ENCODE measurements at places on chromosomes 12 and 14.
A peak's percentile ranks its signal among the peaks of the same experiment; 100 is the strongest.

GRCh38 chr12:85057370-85057963, 21.3 kb downstream of the LRRIQ1 start:
- DNase-seq = peak; percentile 44

GRCh38 chr12:122558745-122559641, 31.9 kb downstream of the KNTC1 start:
- no peak for DNase-seq

GRCh38 chr12:94149781-94150239, 1.4 kb downstream of the PLXNC1 start:
- peak; percentile 6 for DNase-seq

DNA sequence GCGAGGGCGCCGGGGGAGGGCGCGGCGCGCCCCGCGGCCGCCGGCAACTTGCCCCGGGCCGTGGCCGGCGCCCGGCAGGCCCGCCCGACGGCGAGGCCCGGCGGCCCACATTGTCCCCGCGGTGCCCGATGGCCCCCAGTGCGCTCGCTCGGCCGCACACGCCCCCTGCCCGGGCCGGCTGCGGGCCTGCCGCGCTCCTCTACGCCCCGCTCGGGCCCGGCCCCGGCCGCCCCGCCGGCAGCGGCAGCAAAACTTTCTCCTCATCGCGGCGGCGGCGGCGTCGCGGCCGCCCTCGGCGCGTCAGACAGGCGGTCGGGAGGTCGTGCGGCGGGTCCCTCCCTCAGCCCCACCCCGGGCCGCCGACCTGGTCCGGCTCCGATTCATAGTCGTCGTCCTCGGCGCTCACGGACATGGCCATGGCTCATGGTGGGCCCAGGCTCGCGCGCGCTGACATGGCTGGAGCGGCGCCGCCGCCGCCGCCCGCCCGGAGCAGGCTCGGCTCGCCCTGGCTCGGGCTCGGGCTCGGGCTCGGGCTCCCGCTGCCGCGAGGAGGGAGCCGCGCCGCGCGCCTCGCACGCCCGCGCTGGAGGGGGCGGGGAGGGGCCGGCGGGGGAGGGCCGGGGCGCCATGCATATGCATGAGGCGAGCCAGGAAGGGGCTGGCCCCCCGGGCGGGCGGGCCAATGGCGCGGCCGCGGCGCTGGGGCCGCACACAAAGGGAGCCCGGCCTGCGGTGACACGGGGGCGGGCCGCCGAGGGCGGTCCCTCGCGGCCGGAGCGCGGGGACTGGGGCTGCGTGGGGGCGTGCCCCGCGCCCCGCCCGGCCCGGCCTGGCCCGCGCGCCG, 67.1 kb downstream of the RNF34 start:
- peak; percentile 83 for DNase-seq

GRCh38 chr14:20818861-20819260, 16.2 kb upstream of the RNASE1 start:
- DNase-seq = no peak

GRCh38 chr12:131525795-131526508, 184.9 kb upstream of the SFSWAP start:
- DNase-seq = no peak

GRCh38 chr12:118055144-118055557, 5.8 kb downstream of the WSB2 start:
- DNase-seq = peak; percentile 55

DNA sequence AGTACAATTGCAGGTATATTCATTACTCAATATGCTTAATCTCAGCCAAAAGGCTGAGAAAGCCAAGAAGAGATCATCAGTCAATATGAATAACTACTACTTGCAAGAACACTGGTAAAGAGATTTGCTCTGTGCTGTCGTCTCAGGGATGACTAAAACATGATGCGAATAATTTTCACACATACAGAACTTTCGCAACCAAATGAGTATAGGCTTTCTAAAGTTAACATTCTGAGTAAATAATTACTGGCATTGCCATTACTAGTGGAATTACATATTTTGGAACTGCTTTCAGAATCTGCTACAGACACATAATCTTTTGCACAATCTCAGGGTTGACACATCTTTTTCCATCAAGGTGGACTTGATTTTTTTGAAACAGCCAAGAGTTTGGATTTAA, 24.7 kb downstream of the NCKAP1L start:
- peak; percentile 63 for DNase-seq

DNA sequence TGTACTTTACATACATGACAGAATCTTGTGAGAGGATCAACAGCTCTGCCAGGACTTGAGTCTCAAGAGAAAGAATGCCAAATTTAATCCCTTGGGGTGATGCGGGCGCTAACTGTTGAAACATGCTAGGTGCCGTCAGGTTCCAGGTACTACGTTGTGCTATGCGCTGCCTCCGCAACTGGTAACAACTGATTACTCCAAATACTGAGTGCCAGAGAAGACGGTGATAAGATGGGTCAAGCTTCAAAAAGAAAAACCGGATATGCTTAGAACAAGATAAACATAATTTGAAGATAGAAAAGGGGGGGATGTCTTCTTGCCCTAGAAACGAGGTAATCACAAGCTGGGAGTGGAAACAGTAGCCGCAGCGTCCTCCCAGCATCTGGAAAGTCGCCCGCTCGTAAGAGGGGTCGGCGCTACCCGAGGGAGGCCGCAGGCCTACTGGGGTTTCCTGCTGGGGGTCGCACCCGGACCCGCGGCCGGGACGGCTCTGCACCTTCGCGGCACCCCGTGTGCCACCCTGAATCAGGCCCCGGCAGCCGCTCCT, 678 bp downstream of the ZBTB25 start:
- DNase-seq = peak; percentile 26

GRCh38 chr14:80390906-80391305, 179.6 kb upstream of the DIO2 start:
- peak; percentile 33 for DNase-seq

- DNase-seq = no peak
Observed at GRCh38 chr14:72419226-72419775, 474.6 kb downstream of the DPF3 start.

GRCh38 chr14:63436286-63437098, 106.7 kb downstream of the PPP2R5E start:
- DNase-seq = no peak

GRCh38 chr12:124236625-124237031, 58.3 kb upstream of the RFLNA start:
- DNase-seq = peak; percentile 87

DNA sequence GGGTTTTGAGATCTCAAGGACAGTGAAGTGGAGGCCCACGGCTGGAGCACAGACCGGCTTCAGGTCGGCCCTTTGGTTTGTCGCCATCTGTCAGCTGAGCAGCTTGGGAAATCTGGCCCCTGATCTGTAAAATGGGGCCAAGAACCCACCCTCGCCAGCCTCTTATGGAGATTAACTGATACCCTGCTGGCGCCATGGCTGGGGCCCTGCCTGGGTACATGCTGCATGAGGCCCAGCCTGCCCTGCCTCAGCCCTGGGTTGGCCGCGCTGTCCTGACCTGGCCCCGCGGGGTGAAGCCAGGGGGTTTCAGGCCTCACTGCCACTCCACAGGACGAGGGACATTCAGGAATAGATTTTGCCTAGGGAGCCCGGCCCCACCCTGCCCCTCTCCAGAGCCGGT, 33.9 kb upstream of the MEG3 start:
- no peak for DNase-seq

GRCh38 chr14:23076785-23077408, 18.0 kb downstream of the ACIN1 start:
- DNase-seq = no peak

DNA sequence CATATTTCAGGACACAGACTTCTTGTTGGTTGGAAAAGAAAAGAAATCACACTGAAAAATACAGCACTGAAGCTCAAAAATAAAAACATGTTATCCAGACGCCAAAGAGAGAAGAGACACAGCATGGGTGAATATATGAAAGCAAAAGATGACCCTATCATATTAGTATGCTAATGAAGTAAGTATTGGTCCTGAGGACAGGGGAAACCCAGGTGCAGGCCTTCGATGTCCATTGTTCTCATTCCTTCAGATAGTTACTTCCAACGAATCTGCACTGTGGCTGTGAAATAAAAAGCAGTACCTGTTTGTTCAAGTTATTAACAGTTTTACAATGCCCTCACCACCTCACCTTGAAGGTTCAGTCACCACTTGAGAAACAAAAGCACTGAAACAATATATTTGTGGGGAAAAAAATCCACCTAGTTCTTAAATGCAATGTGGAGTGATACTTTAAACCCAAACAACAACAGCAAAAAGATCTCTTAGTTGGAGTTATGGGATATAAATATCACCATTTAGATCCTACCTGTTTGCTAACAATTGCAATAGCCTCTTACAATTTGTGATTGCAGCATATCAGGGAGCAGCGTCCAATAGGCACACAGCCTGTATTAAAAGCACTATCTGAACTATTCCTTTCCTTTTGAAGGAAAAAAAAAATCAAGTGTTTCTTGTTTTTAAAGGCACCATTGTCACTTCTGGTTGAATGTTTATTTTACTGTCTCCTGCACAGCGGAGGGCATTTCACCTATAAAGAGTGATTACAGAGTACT, 188.1 kb downstream of the BCAT1 start:
- no peak for DNase-seq

- no peak for DNase-seq
Observed at GRCh38 chr14:101333335-101334280, 227.7 kb upstream of the DIO3 start.

DNA sequence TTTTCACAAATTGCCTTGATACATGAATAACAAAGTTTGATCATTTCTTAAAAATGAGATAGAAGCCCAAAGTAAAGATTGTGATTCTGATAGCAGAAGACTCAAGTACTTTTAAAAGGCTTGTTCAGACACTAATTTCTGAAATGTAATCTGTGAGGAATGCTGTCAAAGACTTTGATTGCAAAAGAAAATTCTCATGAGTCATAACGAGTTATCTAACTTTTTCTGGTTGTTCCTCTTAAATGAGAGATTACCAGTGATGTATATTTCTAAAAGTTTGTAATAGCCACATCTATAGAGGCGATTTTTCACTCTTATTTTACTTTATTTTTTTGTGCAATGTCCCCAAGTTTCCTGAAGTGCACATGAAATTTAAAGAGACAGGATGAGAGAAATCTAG, 7.0 kb downstream of the PYGL start:
- DNase-seq = peak; percentile 73

DNA sequence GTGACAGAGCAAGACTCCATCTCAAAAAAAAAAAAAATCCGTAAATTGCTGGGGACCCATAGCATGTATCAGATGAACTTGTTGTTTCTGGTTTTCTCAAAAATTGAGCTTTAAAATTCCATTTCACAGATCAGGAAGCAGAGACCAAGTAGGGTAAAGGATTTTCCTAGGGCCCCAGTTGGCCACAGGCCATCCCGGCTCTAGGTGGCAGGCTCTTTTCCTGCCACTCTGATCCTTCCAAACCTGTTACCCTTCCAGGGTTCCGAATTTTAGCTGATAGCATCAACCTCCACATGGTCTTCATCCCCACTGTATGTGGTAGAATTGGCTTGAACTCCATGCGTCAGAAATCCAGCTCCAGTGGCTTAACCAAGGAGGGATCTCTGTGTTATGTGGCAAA, 36.1 kb upstream of the BDKRB2 start:
- DNase-seq = no peak

- no peak for DNase-seq
Observed at GRCh38 chr14:83969998-83970397, 1559.9 kb upstream of the FLRT2 start.

GRCh38 chr14:64728106-64728505, 23.9 kb downstream of the PLEKHG3 start:
- DNase-seq = no peak

DNA sequence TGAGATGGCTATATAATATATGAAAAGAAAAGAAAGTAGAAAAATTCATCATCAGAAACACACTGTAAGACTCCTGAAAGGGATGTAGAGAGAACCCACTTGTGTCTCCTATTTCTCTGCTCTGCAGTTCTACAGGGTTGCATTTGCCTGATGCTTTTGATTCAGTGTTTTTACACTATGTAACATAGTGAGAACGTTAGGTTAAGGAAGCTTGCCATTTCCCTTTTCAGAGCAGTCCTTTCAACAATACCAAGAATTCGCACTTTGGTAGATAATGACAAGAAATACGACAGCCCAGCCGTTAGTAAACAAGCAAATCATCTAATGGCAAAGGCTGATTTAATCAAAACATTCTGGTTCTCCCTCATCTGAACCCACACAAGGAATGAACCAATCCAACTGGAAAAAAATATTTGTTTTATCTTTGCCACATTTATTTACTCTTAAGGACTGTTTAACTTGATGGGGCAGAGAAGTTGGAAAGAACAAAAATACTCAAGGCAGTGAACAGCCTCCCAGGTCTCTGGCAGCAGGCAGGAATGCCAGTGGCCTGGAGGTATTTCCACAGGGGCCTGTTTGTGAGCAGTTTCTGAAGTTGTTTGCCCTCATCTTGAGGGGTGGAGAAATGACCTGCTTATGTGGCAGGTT, 30.8 kb upstream of the SOCS2 start:
- DNase-seq = no peak

GRCh38 chr12:92561543-92561899, 141.3 kb upstream of the PLEKHG7 start:
- peak; percentile 60 for DNase-seq

DNA sequence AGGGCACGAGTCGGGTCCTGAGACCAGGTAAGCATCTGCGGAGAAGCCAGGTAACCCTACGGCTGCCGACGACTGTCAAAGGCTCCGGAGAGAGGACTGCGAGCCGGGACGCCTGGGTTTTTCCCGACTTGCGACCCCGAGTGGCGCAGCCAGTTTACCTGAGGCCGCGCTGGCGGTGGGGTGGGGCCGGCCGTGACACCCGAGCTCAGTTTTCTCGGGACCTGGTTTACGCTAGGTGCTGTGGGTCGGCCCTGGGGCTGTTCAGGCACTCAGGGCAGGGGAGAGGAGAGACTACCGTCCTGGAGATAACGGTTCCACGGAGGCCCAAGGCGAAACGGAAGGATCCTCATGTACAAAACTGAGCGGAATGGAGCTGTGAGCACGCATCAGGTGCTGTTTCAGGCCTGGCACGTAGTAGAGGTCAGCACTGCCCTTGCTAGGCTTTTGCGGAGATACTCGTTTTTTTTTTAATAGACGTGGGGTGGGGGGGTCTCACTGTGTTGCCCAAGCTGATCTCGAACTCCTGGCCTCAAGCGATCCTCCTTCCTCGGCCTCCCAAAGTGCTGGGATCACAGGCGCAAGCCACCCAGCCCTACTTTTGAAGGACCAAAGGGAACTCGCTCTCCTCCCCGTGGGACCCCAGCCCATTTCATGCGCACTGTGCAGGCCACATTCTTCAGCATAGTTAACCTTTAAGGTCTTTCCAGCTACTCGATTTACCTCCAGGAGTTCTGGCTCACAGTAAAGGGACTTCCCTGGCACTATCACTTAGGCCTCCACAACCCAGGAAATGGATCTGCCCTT, 471 bp downstream of the MTRFR start:
- DNase-seq = no peak

- no peak for DNase-seq
Observed at GRCh38 chr14:95649230-95649629, 37.0 kb upstream of the TCL1B start.

- no peak for DNase-seq
Observed at GRCh38 chr12:98198261-98198982, 317.0 kb upstream of the TMPO start.

DNA sequence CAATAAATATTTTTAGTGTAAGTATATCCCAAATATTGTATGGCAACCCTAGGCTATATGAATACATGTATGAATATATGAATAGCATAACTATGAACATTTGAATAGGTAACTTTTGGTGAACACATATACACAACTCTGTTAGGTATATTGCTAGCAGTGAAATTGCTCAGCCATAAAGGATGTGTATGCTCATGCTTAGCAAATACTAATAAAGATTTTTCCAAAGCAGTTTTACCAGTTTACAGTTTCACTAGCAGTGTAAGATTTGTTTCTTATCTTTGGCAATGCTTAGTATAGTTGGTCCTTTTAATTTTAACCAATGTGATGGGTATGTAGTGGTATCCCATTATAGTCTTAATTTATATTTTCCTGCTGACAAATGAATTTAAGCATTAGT, 5.3 kb upstream of the DAAM1 start:
- no peak for DNase-seq

- DNase-seq = no peak
Observed at GRCh38 chr14:90556012-90556477, 159.2 kb downstream of the CALM1 start.

Data from HCEC 1CT (cell line).